GM23338 (cell line): ENCODE measurements at places on chromosomes 3 and 15. TPM values are rescaled to one million over a fixed set of nuclear protein-coding genes. Genes with fewer than 3 reads are reported as not detected.

DNA sequence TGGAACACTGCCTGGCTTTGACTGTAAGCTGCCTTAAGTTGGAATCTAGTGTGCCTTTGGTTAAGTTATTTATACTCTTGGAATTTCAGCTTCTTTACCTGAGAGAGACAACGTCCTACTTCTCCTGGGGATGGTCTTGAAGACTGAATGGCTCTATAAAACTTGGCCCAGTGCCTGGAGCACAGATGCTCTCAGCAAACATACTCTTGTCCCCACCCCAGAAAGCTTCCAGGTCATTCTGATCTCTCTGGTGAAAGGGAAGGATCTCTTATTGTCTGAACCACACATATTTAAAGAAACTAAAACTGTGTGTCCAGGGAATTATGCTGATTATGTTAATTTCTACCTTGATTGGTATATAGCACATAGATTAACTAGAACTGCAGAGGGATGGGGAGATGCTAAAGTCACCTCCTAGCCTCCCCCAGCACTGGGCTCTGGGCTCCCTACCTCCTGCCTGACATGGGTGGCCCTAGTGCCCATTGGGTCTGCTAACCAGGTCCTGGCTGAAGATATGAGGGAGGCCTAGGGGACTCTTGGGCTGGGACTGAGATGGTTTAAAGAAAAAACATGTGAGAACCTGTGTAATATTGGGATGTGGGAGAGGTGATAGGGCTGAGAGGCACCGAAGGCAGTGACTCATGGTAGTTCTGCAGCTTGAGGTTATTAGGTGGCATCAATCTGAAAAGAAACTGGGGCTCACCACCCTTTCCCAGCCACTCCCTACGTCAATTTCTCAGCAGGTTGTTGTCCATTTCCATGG lies 171.0 kb downstream of the RPLP1 start:
- no peaks in the 10 kb centered on the region for H3K27me3 ChIP-seq
- no peak overlapping the region for H3K27ac ChIP-seq
- H3K4me1 ChIP-seq, result no peaks in the 10 kb centered on the region
- no peak overlapping the region for H3K4me3 ChIP-seq
- DNase-seq, result no peak
- no peaks in the 10 kb centered on the region; the same call in 1 of the 2 replicates for H3K36me3 ChIP-seq

Gene ONECUT1
- 4.2 and 9.4 TPM in 2 replicates for total RNA-seq

DNA sequence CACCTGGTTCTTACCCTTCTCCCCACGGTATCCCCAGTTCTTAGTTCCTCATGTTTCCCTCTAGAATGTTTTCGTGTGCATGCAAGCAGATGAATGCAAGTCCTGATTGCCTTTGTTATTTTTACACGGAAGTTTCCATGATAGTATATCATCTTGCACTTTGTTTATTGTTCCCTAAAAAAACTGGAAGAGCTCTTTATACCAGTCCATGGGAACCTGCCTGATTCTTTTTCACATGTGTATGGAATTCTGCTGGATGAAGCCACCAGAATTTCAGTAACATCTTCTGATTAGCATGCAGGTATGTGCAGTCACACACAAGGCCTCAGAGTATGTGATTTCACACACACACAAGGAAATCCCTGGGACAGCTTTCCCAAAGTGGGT lies 16.0 kb upstream of the LRRK1 start:
- H3K27ac ChIP-seq, result no peak overlapping the region
- no peaks in the 10 kb centered on the region for H3K27me3 ChIP-seq
- H3K4me3 ChIP-seq, result no peak overlapping the region
- no peak for DNase-seq
- H3K36me3 ChIP-seq, result no peaks in the 10 kb centered on the region

DNA sequence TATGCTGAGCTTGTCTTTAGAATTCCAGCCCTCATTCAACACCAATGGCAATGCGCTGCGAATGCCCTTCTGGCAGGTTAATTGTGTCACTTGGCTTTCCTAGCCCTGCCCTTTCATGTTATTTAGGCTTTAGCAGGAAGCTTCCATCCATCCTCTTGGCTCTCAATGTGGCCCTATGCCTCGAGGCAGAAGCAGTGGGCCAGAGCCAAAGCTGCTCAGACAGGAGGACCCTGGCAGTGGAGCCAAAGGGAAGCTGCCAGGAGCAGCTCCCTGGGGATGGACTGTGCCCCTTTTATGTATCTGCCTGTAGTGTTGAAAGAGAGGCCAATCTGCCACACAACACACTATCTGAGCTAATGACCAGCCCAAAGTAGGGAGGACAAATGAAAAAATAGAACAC lies 376.4 kb downstream of the CTNNB1 start:
- no peak overlapping the region for H3K27ac ChIP-seq
- no peak overlapping the region for H3K4me3 ChIP-seq
- no peaks in the 10 kb centered on the region for H3K27me3 ChIP-seq
- DNase-seq, result no peak
- peaks cover 46% of the 10 kb centered on the region for H3K4me1 ChIP-seq

GRCh38 chr15:26781816-26782215 lies 8.9 kb upstream of the GABRB3 start:
- no peak for DNase-seq
- H3K4me1 ChIP-seq, result peaks cover 6% of the 10 kb centered on the region
- H3K4me3 ChIP-seq, result no peak overlapping the region
- no peak overlapping the region for H3K27ac ChIP-seq

Gene GHSR
- total RNA-seq, result not detected in 2 replicates

- H3K4me3 ChIP-seq, result no peak overlapping the region
- no peaks in the 10 kb centered on the region for H3K27me3 ChIP-seq
- no peaks in the 10 kb centered on the region for H3K4me1 ChIP-seq
- DNase-seq, result no peak
- H3K36me3 ChIP-seq, result peaks cover 30% of the 10 kb centered on the region
- H3K27ac ChIP-seq, result peak overlapping the region; percentile 59; the same call in 1 of the 2 replicates
Measured at GRCh38 chr15:57461541-57461940, 85.2 kb downstream of the CGNL1 start.

GRCh38 chr3:72982609-72983366 lies 13.8 kb upstream of the PPP4R2 start:
- H3K4me1 ChIP-seq, result no peaks in the 10 kb centered on the region
- H3K36me3 ChIP-seq, result no peaks in the 10 kb centered on the region; the same call in none of the 2 replicates
- no peak overlapping the region for H3K27ac ChIP-seq
- H3K27me3 ChIP-seq, result no peaks in the 10 kb centered on the region
- no peak for DNase-seq
- no peak overlapping the region for H3K4me3 ChIP-seq

Gene ANKRD63
- total RNA-seq, result 0.59 and 0.74 TPM in 2 replicates

GRCh38 chr3:186380622-186381380 lies 18.8 kb upstream of the DGKG start:
- H3K27me3 ChIP-seq, result no peaks in the 10 kb centered on the region
- H3K36me3 ChIP-seq, result no peaks in the 10 kb centered on the region
- DNase-seq, result no peak
- H3K4me3 ChIP-seq, result no peak overlapping the region
- 0 out of 2 replicates have a peak, but pooled peaks cover 5% of the 10 kb centered on the region for H3K4me1 ChIP-seq

Gene PLEKHO2
- total RNA-seq, result 27.8 and 29.4 TPM in 2 replicates

DNA sequence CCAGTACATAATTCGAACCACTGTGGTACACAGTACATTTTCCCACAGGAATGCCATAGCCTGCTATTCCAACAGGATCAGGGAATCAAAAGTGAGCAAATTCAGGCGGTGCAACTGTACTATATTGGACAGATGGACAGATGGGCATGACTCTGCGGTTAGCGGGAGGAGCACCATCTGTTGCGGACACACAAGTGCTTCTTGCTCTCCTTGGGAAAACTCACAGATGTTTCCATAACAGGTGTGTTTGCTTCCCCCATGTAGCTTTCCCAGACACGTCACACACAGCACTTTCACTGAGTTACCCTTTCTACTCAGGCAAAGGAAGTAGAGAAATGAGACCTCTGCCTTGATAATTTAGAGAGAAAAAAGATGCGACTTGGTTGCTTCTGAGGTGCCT lies 325.1 kb upstream of the THBS1 start:
- H3K27me3 ChIP-seq, result no peaks in the 10 kb centered on the region
- no peaks in the 10 kb centered on the region for H3K36me3 ChIP-seq
- H3K4me1 ChIP-seq, result no peaks in the 10 kb centered on the region
- H3K4me3 ChIP-seq, result no peak overlapping the region
- no peak overlapping the region for H3K27ac ChIP-seq
- no peak for DNase-seq

DNA sequence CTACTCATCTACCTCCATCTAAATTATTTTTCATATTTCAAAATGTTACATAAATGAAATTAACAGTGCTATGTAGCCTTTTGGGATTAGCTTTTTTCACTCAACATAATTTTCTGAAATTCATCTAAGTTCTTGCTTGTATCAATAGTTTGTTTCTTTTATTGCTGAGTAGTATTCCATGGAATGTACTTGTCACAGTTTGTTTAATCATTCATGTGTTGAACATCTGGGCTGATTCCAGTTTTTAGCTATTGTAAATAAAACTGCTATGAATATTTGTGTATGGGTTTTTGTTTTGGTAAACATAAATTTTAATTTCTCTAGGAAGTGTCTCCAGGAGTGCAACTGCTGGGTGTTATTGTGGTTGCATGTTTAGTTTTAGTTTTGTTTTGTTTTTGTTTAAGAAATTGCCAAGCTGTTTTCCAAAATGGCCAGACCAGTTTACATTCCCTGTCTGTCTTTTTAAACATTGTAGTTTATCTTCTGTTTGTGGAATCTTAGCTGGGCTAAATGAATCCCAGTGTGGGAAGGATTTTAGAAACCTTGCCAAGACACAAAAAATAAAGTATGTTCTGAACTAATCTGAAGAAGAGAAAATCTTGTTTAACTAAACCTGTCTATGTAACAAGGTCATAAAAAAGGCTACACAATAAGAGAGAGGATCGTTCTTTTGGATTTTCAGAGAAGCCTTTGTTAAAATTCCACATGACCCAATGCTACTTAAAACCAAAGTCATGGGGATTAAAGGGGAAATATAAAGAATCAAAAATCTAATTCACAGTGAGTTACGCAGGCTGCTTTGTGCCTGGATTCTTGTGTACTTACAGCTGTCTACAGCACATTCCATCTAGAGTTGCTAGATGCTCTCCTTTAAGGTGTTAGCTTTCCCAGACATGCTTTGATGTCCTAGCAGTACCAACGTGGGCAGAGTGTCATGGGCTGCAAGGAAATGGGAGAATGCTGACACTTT lies 129.2 kb upstream of the SUCLG2 start:
- no peak for DNase-seq
- H3K4me3 ChIP-seq, result no peak overlapping the region
- no peaks in the 10 kb centered on the region for H3K4me1 ChIP-seq
- no peak overlapping the region for H3K27ac ChIP-seq
- 0 out of 2 replicates have a peak, but pooled peaks cover 4% of the 10 kb centered on the region for H3K36me3 ChIP-seq
- no peaks in the 10 kb centered on the region for H3K27me3 ChIP-seq

Gene AGBL1
- 0.03 TPM in 1 of 2 replicates, not detected in the other for total RNA-seq

GRCh38 chr3:175193815-175194518 lies 334.8 kb downstream of the NAALADL2 start:
- no peaks in the 10 kb centered on the region for H3K36me3 ChIP-seq
- no peak for DNase-seq
- peaks cover 3% of the 10 kb centered on the region; the same call in 1 of the 2 replicates for H3K4me1 ChIP-seq
- H3K27ac ChIP-seq, result no peak overlapping the region

Gene BFSP2
- total RNA-seq, result not detected in 2 replicates

DNA sequence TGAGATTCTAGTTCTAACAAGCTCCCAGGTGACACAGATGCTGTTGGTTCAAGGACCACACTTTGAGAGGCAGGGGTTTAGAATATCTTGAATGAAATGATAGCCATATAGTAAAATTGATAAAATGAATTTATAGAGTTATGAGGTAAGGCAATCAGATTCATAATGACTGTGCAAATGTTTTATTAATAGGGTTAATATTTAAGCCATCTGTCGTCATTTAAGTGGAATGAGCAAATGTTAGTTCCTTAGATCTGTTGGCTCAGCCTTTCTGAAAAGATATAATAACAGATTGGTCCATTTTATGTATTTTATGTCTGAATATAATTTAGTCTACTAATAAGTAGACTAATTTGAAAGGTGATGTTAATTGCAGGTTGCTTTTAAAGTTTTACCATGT lies 12.9 kb downstream of the REC114 start:
- H3K27me3 ChIP-seq, result no peaks in the 10 kb centered on the region
- H3K27ac ChIP-seq, result no peak overlapping the region
- H3K4me1 ChIP-seq, result peaks cover 7% of the 10 kb centered on the region; the same call in 1 of the 2 replicates
- no peaks in the 10 kb centered on the region for H3K36me3 ChIP-seq
- DNase-seq, result no peak

DNA sequence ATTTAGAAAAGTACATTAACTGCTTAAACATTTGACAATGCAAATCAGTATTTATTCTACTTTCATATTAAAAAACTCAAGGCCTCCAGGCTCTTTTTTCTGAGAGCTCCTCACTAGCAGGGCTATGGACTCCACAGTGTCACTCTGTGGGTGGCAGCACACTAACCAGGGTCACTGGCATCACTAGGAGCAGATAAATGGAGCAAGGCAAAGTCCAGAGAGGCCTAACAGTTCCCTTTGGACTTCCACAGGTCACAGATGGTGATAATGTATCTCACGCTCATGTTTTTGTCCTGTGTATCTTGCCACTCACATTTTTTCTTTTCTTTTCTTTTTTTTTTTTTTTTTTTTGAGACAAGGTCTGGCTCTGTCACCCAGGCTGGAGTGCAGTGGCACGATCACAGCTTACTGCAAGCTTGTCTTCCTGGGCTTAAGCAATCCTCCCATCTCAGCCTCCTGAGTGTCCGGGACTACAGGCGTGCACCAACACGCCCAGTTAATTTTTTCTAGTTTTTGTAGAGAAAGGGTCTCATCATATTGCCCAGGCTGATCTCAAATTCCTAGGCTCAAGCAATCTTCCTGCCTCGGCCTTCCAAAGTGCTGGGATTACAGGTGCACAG lies 7.8 kb downstream of the SPG21 start:
- H3K4me3 ChIP-seq, result no peak overlapping the region
- H3K4me1 ChIP-seq, result peaks cover 15% of the 10 kb centered on the region; the same call in 1 of the 2 replicates
- H3K27me3 ChIP-seq, result no peaks in the 10 kb centered on the region
- 0 out of 2 replicates have a peak, but pooled peaks cover 3% of the 10 kb centered on the region for H3K36me3 ChIP-seq
- DNase-seq, result no peak

Gene CCDC39
- 0.52 TPM in 1 of 2 replicates, not detected in the other for total RNA-seq

GRCh38 chr3:171643681-171644080 lies 166.6 kb downstream of the PLD1 start:
- H3K36me3 ChIP-seq, result no peaks in the 10 kb centered on the region
- H3K4me3 ChIP-seq, result no peak overlapping the region
- DNase-seq, result no peak
- H3K27ac ChIP-seq, result no peak overlapping the region

DNA sequence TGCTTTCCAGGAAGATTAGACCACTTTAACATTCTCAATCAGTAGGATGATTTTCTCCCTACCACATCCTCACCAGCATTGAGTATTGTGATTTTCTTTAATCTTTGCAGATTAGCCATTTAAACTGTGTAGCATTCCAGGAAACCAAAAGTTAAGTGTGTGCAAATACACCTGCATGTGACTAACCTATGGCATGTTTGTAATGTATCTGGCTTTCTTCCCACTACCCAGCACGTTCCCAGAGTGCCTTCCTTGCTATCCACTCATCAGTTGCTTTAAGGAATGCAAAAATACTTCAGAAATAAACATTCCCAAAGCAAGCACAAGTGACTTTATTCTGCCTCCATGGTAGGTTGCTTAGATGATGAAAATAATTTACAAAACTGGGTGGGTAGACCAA lies 74.2 kb downstream of the ATG7 start:
- peaks cover 6% of the 10 kb centered on the region for H3K36me3 ChIP-seq
- H3K4me1 ChIP-seq, result no peaks in the 10 kb centered on the region
- DNase-seq, result no peak

Gene AADACL2
- total RNA-seq, result not detected in 2 replicates

GRCh38 chr3:171817074-171817800 lies 7.0 kb upstream of the PLD1 start:
- no peak for DNase-seq
- no peak overlapping the region for H3K27ac ChIP-seq
- H3K4me3 ChIP-seq, result no peak overlapping the region
- peaks cover 6% of the 10 kb centered on the region; the same call in 1 of the 2 replicates for H3K27me3 ChIP-seq
- H3K36me3 ChIP-seq, result no peaks in the 10 kb centered on the region

Gene ANKUB1
- not detected in 2 replicates for total RNA-seq
